ENCODE measurements at places on chromosomes 5 and 9. TPM values are rescaled to one million over a fixed set of nuclear protein-coding genes. Genes with fewer than 3 reads are reported as not detected.

The IL9 gene
- not detected for total RNA-seq

The ANGPTL2 gene
- 55.8 TPM for total RNA-seq

The FOXD4L5 gene
- 0.09 TPM for total RNA-seq

The HTR4 gene
- total RNA-seq, result not detected

The MEIKIN gene
- not detected for total RNA-seq

The PCA3 gene
- 0.26 TPM for total RNA-seq

The CCDC192 gene
- total RNA-seq, result not detected

The ZDHHC21 gene
- total RNA-seq, result 5.5 TPM

The FCN2 gene
- not detected for total RNA-seq

The NDUFS6 gene
- 33.7 TPM for total RNA-seq

The STPG3 gene
- total RNA-seq, result not detected

The HRH2 gene
- total RNA-seq, result not detected

The DHX29 gene
- total RNA-seq, result 32.8 TPM

The PDE8B gene
- total RNA-seq, result not detected

The TIFAB gene
- total RNA-seq, result not detected

The KCNN2 gene
- total RNA-seq, result not detected

The IL13 gene
- total RNA-seq, result not detected

The FOXD4L3 gene
- total RNA-seq, result not detected

The KIF4B gene
- total RNA-seq, result 0.09 TPM

The GPRIN1 gene
- total RNA-seq, result 3.2 TPM

The OGN gene
- total RNA-seq, result 43.5 TPM

The CCL27 gene
- total RNA-seq, result not detected

The ENHO gene
- total RNA-seq, result 0.26 TPM

The C9orf153 gene
- total RNA-seq, result 0.32 TPM
